Left cardiac atrium (tissue), 4 donors: ENCODE measurements at places on chromosomes 6 and 20. TPM values are rescaled to one million over a fixed set of nuclear protein-coding genes. Genes with fewer than 3 reads are reported as not detected.

The ADAT2 gene
- total RNA-seq: 2.9 TPM

The KAT14 gene
- total RNA-seq: 10.0 TPM

The SLC16A10 gene
- 4.8 TPM for total RNA-seq

The MED23 gene
- total RNA-seq: 15.1 TPM

The DEFB132 gene
- total RNA-seq: not detected
